MCF 10A (cell line): ENCODE measurements at places on chromosomes 12 and 14. TPM values are rescaled to one million over a fixed set of nuclear protein-coding genes. Genes with fewer than 3 reads are reported as not detected.

- DNase-seq: no peak
Measured at GRCh38 chr12:112153181-112153892, 28.0 kb downstream of the TRAFD1 start.

HOXC11 gene
- total RNA-seq: 1.2 and 1.6 TPM in 2 replicates

DNA sequence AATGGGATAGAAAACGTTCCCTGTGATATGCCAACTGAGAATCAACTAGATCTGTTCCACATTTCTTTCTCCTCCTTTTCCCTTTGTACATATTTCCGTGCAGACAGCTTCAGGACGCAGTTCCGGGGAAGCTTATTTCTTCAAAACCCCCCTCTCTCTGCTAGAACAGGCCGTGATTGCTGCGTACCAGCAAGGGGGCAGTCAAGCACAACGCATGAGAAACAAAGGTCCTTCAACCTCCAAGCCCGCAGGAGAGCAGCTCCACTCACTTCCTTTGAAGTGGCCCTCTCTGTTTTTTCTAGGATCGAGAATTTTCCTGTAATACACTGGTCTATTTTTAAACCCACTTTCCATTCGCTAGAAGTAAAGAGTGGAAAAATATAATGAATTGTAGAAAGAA is 80.8 kb downstream of the ZNF664 start:
- DNase-seq: no peak

PTPRR gene
- 0.17 TPM in 1 of 2 replicates, not detected in the other for total RNA-seq

DNA sequence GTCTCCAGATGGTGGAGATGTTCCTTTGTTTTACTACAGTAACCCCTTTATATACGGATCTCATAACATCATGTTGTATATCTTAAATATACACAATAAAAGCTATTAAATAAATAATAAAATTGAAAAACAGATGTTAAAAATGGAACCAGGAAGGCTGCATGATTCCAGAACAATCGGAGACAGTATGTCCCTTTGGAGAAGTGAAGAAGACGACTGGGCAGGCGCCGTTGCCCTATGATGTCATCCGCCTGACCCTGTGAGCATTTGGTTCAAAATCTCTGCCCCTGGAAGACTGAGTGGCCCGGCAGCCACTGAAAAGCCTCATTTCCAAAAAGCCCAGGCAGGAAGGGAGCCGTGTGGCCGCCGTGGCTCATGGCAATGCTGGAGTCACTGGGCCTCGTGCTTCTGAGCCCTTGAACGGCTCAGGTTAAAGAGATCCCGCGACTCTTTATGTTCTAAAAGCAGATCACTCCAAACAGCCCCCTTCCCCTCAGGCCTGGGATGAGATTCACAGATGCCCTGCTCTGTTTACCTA is 30.8 kb downstream of the RIMBP2 start:
- no peak for DNase-seq

GRCh38 chr12:70637303-70638085 is at the start of gene PTPRB:
TSS of gene PTPRB (minus strand) at chr12:70637429. CDS start at chr12:70637395, 34 bp downstream.
- no peak for DNase-seq

PITPNM2 gene
- 7.2 and 10.5 TPM in 2 replicates for total RNA-seq

DNA sequence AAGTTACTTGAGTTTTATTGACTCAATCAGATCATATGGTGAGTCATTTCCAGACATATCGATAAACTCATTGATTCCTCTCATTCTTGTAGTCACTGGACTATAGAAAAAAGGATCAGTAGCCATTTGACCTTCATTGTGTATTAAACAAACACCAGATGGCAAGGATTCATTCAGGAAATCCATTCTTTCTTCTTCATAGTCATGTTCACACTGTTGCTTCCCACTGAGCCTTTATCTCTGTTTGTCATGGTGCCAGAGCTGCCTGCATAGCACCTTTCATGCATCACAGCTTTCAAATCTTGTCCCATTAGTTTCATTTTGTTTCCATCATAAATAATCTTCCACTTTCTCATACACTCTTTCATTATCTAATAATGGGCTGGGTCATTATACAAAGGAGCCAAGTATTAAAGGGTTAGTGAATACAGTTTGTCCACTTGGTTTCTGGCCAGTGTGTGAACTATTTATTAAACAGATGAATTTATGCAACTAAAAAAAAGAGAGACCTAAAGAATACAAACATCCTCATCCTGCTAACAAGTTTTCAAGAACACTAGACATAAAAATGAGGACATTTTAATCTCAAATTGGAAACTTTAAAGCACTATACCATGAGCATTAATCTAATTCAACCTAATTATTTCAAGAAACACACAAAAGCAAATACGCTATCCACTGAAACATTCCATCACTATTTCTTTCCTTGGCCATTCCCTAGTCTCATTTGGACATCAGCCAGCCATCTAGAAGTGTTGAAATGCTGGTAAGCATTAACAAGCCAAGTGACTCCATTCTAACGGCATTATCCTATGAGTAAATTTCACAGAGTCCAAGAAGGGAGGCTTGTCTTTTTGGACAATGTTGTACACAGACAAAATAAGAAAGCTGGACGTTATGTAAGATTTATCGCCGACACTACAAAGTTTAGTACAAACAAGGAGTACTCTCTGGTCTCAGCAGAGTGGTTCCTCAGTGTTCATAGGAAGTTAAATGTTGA is 476.5 kb downstream of the FOXG1 start:
- DNase-seq: peak; percentile 2

- DNase-seq: no peak
Measured at GRCh38 chr14:48193893-48194292, 518.5 kb upstream of the MDGA2 start.

- DNase-seq: peak; percentile 72
Measured at GRCh38 chr14:74018174-74018585, 908 bp downstream of the ENTPD5 start.

- DNase-seq: no peak
Measured at GRCh38 chr12:132437252-132437932, 52.6 kb upstream of the FBRSL1 start.

DNA sequence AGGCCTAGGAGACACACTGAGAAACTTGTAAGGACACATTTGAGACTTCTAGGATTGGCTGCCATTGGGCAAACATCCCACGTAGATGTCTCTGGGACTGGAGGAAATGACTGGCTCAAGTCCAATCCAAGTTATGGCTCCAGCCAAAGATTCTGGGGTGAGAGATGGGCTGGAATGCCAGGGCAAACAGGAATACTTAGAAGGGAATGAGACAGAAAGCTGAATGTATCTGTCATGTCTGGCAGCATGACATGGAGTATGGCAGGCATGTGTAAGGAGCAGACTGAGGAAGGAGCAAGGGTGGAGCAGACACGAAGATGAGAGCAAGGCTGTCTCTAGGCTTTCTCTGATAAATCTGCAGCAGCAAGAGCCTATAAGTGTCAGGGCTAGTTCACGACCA is 209.2 kb downstream of the PHLDA1 start:
- DNase-seq: no peak

- no peak for DNase-seq
Measured at GRCh38 chr12:7026854-7027253, 8.6 kb upstream of the LPCAT3 start.

GRCh38 chr14:68230950-68231717 is 411.6 kb downstream of the RAD51B start:
- no peak for DNase-seq

- DNase-seq: no peak
Measured at GRCh38 chr12:124153392-124153791, 141.5 kb upstream of the RFLNA start.

DNA sequence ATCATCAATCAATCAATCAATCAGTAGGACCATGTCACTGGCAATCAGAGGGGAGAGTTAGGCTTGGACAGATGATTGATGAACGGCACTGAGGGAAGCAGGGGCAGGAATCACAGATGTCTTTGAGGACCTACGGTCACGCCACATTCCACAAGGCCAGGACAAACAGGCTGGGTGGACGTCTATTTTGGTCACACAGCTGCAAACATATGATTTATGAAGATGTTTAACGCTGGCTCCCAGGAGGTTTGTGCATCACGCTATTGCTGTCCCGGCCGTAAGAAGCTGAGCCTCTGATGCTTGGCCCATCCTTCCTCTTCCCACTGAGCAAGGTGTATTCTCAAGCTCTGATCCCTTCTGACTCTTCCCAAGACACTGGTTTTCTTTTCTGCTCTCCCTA is 160.8 kb downstream of the FOXN3 start:
- DNase-seq: no peak

DNA sequence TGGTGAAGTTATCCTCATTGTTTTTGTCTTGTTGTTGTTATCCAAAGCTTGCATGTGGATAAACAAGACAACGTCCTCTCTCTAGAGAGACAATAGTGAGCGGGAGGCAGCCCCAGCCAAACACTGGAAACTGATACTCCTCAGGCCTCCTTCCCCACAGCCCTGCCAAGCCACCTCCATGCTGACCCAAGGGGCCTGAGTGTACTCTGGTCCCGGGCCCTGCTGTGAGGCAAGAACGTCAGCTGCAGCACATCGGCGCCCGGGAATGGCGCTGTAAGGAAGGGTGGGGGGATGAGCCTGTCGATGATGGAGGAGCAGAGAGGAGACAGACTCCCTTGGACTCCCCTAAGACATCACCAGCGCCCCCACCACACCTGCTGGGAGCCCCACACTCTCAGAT is 83.6 kb downstream of the ANO2 start:
- DNase-seq: no peak

- DNase-seq: no peak
Measured at GRCh38 chr12:8572507-8572906, 31.8 kb upstream of the CLEC4E start.

GRCh38 chr12:108629824-108630476 is 3.7 kb downstream of the SELPLG start:
- DNase-seq: peak; percentile 81

DNA sequence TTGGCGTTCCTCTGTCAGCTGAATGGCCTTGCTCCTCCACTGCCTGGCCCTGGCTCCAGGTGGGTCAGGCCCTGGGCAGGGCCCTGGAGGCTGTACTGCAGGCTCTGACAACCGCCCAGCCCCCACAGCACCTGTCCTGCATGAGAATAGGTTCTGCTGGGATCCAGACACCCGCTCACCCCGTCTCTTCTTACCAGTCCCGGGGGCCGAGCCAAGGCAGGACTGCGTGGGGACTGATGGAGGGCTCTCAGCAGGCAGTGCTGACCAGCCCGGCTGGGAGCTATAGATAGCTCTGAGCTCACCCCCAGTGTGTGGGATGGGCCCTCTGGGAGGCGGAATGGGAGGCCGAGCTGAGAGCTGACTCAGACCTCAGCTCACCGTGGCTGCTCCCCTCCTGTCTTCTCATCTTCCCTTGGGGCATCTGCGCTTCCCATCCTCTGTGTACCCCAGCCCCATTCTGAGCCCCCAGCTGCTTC is 39.6 kb downstream of the TEAD4 start:
- DNase-seq: peak; percentile 25

DNA sequence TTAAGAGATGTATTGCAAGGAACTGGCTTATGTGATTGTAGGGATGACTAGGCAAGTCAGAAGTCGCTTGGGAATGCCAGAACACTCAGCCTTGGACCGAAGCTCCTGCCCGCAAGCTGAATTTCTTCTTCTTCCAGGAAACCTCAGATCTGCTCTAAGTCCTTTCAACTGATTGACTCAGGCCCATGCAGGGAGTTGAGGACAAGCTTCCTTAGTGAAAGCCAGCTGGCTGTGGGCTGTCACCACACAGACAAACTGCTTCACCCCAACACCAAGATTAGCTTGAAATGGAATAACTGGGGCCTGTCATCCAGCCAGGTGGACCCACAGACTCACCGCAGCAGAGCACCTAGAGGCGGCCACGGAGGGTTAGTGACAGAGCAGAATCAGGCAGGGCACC is 24.7 kb downstream of the BDKRB2 start:
- no peak for DNase-seq

DNA sequence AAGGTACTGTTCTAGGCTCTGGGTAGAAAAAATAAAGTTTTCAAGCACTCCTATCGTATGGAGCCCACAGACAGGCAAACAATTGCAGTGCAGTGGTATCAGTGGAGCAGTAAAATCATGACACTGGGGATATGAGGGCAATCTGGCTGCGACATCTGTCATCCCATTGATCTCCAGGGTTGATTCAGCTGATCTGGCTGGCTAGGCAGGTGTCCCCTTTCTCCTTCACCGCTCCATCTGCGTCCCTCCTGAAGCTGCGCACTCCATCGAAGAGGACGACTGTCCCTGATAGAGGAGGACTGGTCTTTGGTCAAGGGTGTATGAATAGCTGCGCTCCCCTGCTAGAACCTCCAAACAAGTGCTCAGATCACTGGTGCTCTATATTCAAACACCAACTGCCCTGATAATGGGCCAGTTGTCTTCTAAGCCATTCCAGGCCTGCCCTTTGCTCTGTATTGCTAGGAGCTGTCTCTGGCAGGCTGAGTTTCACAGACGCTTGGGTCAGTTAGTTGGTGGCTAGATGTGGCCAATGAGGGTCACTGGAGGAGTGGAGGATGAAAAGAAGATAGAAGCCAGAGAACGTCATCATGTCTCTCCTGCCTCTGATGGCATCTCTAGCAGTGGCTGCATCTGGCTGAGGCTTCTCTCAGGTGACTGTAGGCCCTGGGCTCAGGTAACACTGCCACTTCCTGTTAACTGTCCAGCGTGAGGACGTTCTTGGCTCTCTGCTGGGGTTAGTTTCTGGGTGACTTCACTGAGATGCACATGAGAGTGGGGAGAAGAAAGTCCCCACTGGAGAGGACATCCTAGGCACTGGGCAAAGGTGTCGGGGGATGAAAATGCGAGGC is 205.0 kb upstream of the FOXN3 start:
- no peak for DNase-seq

GRCh38 chr12:108115123-108116121 is 13.7 kb upstream of the WSCD2 start:
- no peak for DNase-seq

- DNase-seq: no peak
Measured at GRCh38 chr12:117045160-117046010, 53.8 kb downstream of the TESC start.

FOXN4 gene
- total RNA-seq: not detected in 2 replicates

DNA sequence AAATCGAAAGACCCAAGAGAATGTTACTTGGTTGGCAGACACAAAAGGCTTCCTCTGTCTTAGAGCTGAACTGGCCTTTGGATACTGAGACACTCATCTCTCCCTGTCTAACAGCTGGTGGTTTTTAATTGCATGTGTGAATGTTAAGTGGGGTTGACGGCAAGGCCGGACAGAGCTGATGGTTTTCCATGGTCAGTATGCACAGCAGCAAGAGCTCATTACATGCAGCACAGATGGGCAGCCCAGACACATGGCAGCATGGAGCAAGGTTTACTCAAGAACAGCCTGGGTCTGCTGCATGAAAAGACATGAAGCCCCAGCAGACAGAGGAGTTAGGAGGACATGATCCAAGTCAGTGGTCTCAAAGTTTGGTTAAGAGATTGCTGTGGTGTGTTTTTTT is 27.8 kb upstream of the CACNA2D4 start:
- DNase-seq: no peak

TAS2R20 gene
- 1.1 and 1.8 TPM in 2 replicates for total RNA-seq

AHNAK2 gene
- total RNA-seq: 218 and 286 TPM in 2 replicates

PTPN6 gene
- 10.3 and 13.2 TPM in 2 replicates for total RNA-seq

GRCh38 chr12:57280211-57281062 is 29.4 kb upstream of the STAC3 start:
- peak; percentile 90 for DNase-seq

STAC3 gene
- 2.5 and 2.8 TPM in 2 replicates for total RNA-seq

B4GALNT3 gene
- total RNA-seq: 0.68 and 0.76 TPM in 2 replicates

GRCh38 chr14:90696720-90697119 is 119.5 kb downstream of the TTC7B start:
- no peak for DNase-seq

SINHCAF gene
- total RNA-seq: 100 and 139 TPM in 2 replicates

CCDC175 gene
- not detected in 2 replicates for total RNA-seq
